Heart right ventricle (tissue), 16 donors: ENCODE measurements at places on chromosomes 3 and 15.

- DNase-seq, result no peak
Measured at GRCh38 chr15:64751464-64751863, 23.9 kb downstream of the RBPMS2 start.

DNA sequence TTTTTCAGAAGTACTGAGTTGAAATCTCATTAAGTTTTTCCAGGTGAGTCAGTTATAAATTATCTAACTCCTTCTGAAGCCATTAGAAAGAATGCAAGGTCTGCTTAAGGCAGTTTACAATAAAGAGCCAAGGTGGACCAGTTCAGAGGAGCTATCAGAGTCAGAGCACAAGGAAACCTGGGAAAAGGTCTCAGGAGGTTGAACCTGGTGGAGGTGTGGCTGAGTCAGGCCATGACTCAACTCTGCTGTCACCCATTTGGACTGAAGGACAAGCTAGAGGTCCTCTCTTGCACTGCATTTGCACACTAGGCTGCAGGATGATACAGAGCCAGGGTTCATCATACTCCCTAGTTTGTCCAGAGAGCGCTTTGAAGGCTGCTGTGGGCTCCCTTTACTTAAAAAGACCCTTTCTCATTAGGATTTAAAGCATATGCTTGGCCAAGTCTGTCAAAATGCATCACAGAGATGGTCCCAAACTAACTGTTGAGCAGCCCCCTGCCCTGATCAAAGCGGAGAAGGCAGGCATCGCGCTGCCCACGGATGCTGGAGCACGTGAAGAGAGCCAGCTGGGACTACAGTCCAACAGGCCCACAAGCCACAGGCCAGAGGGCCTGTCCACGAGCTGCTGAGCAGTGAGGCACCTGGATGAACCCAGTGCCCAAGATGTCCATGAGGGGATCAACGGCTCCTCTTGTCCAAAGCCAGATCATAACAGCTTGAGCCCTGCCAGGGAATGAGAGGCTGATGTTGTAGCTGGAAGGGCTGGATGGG is 26.0 kb upstream of the MRPS22 start:
- no peak for DNase-seq

GRCh38 chr3:152241142-152242017 is 27.3 kb upstream of the MBNL1 start:
- DNase-seq, result no peak

DNA sequence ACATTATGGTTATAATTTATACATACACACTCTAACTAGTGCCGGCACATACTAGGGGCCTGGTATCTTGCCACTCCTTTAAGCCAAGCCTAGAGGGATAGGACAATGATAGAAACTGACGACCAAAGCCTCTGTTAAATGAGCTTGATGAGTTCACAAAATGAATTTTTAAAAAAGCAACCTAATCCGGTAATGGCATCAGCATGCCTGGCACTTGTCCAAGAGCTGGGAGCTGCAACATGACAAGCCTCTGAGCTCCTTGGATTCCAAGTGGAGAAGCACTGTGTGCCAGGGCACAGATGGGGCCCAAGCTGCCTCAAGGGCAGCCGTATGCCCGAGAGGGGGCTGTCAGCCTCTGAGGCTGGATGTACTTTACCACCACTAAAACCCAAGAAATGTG is 9.7 kb downstream of the ETV5 start:
- peak; percentile 48 for DNase-seq

DNA sequence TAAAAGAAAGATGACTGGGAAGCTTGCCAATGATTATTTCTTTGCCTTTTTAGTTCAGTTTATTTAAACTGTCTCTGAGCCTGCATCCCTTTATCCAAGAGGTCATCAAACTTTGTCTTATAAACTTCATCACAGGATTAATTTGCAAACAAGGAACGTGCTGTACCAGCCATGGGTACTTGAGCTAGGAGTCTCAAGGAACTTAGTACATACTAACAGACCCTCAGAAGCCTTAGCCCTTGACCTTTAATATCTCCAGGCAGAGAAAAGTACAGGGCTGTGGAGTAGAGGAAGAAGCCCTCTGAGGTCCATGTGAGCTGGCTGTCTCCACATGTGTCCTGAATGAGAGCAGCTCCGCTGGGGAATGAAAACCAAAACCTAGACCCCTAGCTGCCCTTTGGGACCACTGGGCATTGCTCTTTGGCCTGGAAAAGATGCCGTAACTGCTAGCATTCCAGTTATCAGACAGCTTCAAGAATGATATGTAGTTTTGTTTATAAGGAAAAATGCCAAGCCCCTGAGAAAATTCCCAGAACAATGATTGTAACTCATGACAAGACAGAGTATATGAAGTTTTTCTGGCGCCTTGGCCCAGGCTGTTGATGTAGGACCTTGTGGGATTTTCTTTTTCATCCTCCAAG is 92.1 kb downstream of the ASB7 start:
- no peak for DNase-seq

DNA sequence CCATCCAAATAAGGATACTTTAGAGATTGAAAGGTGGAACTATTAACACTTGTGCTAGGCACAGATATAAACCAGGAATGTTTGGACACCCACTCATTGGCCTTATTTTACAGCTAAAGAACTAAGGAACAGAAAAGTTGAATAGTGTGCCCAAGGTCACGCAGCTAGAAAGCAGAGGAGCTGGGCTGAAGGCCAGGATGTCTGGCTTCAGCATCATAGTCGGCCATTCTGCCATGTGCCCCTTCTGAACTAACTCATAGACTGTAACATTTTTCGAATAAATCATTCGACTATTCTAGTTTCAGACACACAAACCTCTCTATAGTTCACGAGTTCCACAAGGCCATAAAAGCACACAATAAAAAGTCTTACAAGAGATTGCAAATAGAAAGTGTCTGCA is 71.1 kb downstream of the SUMF1 start:
- DNase-seq, result no peak

DNA sequence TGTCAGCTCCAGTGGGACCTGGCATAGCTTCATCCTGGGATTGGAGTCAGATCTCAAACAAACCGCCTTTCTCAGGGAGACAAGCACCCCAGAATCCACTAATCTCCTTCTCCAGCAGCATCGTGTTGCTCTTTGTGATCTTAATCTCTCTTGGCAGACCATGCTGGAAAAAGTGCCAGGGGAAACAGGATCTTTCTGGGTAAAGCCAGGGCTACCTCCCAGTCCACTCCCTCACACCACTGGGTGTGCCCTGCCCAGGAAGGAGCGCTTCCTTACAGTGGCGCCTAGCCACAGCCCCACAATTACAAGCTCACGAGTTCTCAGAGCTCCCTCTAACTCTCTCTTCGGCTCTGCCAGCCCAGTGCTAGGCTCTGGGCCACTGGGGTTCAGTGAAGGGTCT is 32.2 kb downstream of the RPLP1 start:
- DNase-seq, result no peak

GRCh38 chr3:3170998-3171397 is 8.5 kb downstream of the CRBN start:
- no peak for DNase-seq

- no peak for DNase-seq
Measured at GRCh38 chr3:122356402-122356801, 26.6 kb downstream of the MIX23 start.

DNA sequence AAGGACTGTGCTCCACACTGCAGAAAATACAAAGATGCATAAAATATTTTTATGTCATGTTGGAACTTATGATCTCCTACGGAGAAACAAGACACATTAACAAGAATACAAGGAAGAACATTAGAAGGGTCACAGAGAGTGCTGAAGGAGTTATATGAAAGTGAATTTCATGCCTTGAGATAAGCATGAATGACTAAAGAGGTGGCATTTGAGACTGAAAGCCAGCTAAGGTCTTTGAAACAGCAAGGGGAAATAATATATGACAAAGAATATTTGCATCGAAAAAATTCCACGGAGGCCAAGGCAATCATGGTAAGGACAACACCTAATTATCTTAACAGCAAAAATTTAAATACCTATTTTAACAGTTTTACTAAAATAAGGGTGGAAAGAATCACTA is 12.5 kb downstream of the GSK3B start:
- DNase-seq, result no peak

DNA sequence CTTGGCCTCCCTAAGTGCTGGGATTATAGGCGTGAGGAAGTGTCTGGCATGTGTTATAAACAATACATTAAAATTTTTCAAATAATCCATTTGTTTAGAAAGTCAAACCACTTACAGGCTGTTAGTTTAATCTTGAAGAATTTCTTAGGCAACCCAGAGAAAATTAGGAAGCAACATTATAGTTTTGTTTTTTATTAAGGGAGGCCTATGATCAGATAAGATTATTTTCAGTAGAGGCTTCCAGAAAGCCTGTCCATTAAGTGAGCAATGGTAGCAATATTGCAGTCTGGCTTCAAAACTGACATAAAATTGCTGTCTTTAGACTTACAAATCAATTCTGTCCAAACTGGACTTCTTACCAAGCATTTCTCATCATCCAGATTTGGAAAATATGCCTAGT is 49.6 kb downstream of the CD47 start:
- DNase-seq, result no peak

GRCh38 chr3:56622381-56622780 is 60.7 kb downstream of the TASOR start:
- DNase-seq, result no peak

DNA sequence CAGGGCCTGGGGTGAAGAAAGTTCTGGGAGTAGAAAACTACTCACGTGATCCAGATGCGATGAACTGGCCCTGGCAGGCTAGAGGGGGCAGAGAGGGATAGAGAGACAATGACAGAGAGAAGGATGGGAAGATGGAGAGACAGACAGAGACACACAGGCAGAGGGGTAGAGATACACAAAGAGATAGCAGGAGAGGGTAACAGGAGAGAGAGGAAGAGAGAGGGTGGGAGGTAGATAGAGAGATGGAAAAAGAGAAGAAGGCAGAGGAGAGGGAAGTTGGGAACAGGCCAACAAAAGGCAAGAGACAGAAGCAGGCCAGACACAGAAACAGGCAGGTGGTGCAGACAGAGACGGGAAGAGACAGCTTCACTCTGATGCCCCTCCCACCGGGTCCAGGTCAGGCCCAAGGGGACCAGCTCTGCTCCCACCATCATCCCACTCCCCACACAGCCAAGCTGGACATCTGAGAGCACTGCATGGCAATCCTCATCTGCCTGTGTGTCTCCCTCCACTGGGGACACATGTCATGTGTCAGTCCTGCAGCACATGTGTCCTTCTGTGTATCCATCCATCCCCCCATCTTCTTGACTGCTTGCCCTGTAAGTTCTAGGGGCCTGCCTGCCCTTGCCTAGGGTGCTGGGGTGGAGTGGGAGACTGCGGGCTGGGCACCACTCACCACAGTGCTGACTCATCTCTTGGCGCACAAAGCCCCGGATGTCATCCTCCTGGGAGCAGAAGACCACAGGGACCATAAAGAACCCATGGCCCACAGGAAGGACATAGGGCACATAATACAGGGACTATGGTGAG is 2.2 kb upstream of the UCN2 start:
- no peak for DNase-seq

GRCh38 chr3:38036286-38036685 is 2.7 kb upstream of the DLEC1 start:
- no peak for DNase-seq

GRCh38 chr15:73906346-73907034 is 19.8 kb upstream of the LOXL1 start:
- no peak for DNase-seq

DNA sequence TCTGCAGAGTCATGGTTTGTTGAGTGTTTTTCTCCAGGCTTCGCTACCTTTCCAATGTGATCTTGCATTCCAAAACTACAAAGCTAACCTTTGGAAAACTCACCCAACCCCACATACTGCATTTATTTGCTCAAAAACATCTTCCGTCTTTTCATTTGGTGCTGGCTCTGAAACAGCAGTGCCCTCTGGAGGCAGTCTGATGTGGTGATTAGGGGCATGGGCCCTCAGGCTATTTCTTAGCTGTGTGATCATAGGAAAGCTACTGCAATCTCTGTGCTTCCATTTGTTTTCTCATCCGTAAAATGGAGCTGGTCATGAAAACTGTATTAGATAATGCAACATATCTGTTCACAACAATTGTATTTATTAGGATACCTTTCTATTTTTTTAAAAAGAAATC is 47.0 kb downstream of the MTHFS start:
- DNase-seq, result no peak

- DNase-seq, result no peak
Measured at GRCh38 chr3:146712806-146713205, 107.7 kb upstream of the PLSCR5 start.

DNA sequence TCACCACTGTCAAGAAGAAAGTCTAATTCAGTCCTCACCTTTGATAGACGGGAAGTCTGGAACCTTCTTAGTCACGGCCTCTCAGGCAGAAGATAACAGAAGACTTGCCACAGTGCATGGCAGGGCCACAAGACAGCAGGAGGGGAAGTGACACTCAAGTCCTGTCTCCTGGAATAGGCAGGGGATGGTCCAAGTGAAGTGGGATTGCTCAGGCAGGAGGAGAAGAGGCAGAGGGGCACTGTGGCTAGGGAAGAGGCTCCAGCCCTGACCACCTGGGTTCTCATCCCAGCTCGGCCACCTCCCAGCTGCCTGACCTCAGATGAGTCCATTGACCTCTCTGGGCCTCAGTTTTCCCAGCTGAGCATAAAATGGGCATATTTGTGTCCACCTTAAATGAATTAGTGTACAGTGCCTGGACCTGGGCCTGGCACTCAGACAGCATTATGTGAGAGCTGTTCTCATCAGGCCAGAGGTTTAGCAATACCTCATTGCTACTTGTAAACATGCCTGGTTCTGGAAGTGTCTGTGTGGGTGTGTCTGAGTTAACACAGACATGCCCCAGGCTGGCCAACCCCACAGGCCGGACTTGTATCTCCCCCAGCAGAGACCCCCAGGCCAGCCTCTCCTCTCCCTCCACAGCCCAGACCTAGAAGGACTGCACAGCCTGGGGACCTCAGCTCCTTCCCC is 11.5 kb upstream of the PCSK6 start:
- no peak for DNase-seq

- DNase-seq, result no peak
Measured at GRCh38 chr3:54968546-54969172, 40.8 kb upstream of the LRTM1 start.

GRCh38 chr3:100352296-100353231 is 18.0 kb downstream of the NIT2 start:
- DNase-seq, result no peak

GRCh38 chr15:64152507-64153387 is 1.2 kb downstream of the SNX22 start:
- no peak for DNase-seq

- DNase-seq, result no peak
Measured at GRCh38 chr15:79442911-79443310, 10.8 kb downstream of the MINAR1 start.

DNA sequence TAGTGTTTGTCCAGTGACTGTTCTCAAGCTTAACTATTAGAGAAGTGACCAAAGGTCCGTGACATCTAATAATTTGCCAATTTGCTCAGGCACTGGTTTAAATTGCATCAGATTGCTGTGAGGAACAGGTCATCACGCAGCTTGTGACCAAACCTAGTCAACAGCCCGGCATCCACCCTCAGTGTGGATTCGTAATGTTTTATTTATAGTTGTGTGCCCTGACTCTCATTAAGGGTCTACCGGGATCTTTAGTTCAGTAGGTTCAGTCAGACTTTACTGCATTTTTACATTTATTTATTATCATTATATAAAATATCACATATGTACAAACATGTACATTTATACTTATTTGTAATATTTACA is 46.4 kb upstream of the PGPEP1L start:
- DNase-seq, result peak; percentile 30

- no peak for DNase-seq
Measured at GRCh38 chr15:62419192-62419591, 254.1 kb upstream of the C2CD4B start.

GRCh38 chr3:197022405-197023231 is 7.0 kb downstream of the MELTF start:
- DNase-seq, result no peak

GRCh38 chr3:56347219-56347871 is 120.9 kb downstream of the ERC2 start:
- no peak for DNase-seq

- no peak for DNase-seq
Measured at GRCh38 chr3:101695779-101696372, 9.4 kb upstream of the RPL24 start.
